Pancreas (tissue), 10 donors: ENCODE measurements at places on chromosomes 3 and 15. TPM values are rescaled to one million over a fixed set of nuclear protein-coding genes. Genes with fewer than 3 reads are reported as not detected.

Gene MST1R
- 12.4 TPM for polyA plus RNA-seq

Gene OSTN
- polyA plus RNA-seq: not detected

Gene SLC24A5
- polyA plus RNA-seq: 0.19 TPM

Gene SNTN
- not detected for polyA plus RNA-seq

Gene MAP1A
- polyA plus RNA-seq: 1.3 TPM

Gene SCAANT1
- not detected for polyA plus RNA-seq

Gene RTP3
- not detected for polyA plus RNA-seq

Gene KCNMB2
- 3.6 TPM for polyA plus RNA-seq

Gene RASL12
- polyA plus RNA-seq: 2.8 TPM

Gene TMEM108
- polyA plus RNA-seq: 0.27 TPM

Gene SERINC4
- polyA plus RNA-seq: 0.47 TPM

Gene SLC9A9
- polyA plus RNA-seq: 0.68 TPM

Gene ANKRD63
- polyA plus RNA-seq: not detected

Gene STARD5
- 4.0 TPM for polyA plus RNA-seq

Gene GP5
- polyA plus RNA-seq: 0.05 TPM

Gene AP3B2
- 19.1 TPM for polyA plus RNA-seq

Gene GYG1
- 37.8 TPM for polyA plus RNA-seq

Gene UBP1
- 16.5 TPM for polyA plus RNA-seq

Gene LRRIQ4
- polyA plus RNA-seq: not detected

Gene BCHE
- polyA plus RNA-seq: 3.2 TPM

Gene MTHFS
- polyA plus RNA-seq: 49.1 TPM

Gene CACNA2D2
- 5.7 TPM for polyA plus RNA-seq

Gene SENP8
- polyA plus RNA-seq: 0.49 TPM

Gene SLC12A1
- polyA plus RNA-seq: 0.05 TPM

Gene MGA
- 2.7 TPM for polyA plus RNA-seq

Gene UQCRC1
- 110 TPM for polyA plus RNA-seq

Gene CAMP
- polyA plus RNA-seq: not detected

Gene COL7A1
- 12.6 TPM for polyA plus RNA-seq
